ENCODE measurements at places on chromosomes 7 and 10. TPM values are rescaled to one million over a fixed set of nuclear protein-coding genes. Genes with fewer than 3 reads are reported as not detected.

The GPRIN2 gene
- not detected for total RNA-seq

GRCh38 chr10:10816447-10816846 lies 201.2 kb upstream of the CELF2 start:
- DNase-seq, result no peak

The OGA gene
- total RNA-seq, result 109 TPM

GRCh38 chr7:70937424-70937823 lies 194.5 kb upstream of the GALNT17 start:
- no peak for DNase-seq

- no peak for DNase-seq
Measured at GRCh38 chr7:87344446-87344845, 1.0 kb upstream of the CROT start.

The GIMAP2 gene
- total RNA-seq, result 40.4 TPM

GRCh38 chr10:133186416-133187090 lies 26.5 kb downstream of the KNDC1 start:
- no peak for DNase-seq

DNA sequence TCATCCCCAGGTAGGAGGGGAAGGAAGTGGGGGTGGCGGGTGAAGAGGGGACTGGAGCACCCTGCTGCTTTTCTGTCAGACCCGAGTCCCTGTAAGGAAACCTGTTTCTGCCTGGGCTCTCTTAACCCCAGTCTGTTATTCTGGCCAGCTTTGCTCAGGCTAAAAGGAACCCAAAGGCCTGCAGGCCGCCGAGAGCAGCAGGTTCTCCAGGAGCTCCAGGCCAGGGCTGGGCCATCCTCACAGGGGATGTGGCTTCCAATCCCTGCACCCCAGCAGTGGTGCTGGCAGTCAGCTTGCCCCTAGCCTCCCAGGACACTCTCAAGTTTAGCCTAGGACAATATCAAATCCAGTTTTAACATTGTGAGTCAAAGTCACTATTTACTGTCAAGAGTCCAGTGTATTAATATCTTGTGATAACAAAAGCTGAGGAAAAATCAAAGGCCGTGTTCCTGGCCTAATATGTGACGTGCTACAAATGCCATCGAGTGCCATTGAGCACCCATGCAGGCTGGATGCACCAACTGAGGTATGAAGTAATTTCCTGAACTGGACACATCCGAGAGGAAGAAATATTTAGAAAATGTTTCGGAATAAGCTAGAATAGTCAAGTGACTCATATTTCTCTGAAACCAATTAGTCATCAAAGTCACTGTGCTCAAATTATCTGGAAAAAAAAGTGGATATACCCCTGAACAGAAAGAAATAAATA lies 7.0 kb downstream of the PKD1L1 start:
- DNase-seq, result no peak

The NUTM2E gene
- total RNA-seq, result 0.11 TPM

The LIPM gene
- total RNA-seq, result not detected

- DNase-seq, result no peak
Measured at GRCh38 chr7:3005257-3005656, 38.4 kb downstream of the CARD11 start.

The EXOC6 gene
- total RNA-seq, result 10.9 TPM

The KLF6 gene
- total RNA-seq, result 192 TPM

The SLIT1 gene
- not detected for total RNA-seq

- DNase-seq, result no peak
Measured at GRCh38 chr10:132589681-132590080, 52.1 kb downstream of the INPP5A start.

- no peak for DNase-seq
Measured at GRCh38 chr7:150971242-150972022, 6.7 kb downstream of the KCNH2 start.

GRCh38 chr10:63456437-63457210 lies 9.2 kb downstream of the JMJD1C start:
- DNase-seq, result no peak

DNA sequence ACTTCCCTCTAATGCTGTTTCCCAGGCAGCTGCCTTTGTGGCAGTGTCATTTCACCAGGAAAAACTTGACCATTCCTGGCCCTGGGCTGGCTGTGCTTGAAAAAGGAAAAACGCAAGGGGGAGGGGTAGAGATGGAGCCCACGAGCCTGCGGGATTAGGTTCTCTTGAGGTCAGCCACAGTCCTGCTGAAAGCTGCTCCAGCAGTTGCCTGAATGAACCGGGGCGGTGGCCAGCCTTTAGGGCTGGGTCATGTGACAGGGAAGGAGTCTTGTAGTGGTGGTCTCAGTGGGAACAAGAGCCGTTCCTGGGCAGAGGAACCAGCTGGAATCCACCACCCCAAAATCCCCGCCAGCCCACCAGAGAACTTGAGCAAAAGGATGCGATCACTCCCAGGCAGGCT lies 51.2 kb upstream of the LRRC4 start:
- no peak for DNase-seq

GRCh38 chr10:23917251-23917840 lies 291.6 kb upstream of the KIAA1217 start:
- DNase-seq, result no peak

DNA sequence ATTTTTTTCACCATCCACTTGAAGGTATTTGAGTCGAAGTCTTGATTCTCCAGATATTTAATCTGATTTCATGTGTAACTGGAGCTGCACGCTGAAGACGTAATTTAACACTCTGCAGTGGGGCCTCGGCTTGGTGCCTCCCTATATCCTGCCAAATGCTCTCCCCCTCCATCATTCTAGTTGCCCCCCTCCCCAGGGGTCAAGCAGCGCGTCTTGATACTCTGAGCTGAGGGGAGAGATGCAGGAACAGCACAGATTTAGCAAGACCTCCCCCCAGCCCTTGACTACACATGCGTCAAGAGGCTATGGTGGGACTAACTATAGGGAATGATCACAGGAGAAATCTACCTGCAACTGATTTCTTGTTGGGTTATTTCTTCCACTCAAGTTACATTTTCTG lies 85.8 kb downstream of the PRPF18 start:
- no peak for DNase-seq

DNA sequence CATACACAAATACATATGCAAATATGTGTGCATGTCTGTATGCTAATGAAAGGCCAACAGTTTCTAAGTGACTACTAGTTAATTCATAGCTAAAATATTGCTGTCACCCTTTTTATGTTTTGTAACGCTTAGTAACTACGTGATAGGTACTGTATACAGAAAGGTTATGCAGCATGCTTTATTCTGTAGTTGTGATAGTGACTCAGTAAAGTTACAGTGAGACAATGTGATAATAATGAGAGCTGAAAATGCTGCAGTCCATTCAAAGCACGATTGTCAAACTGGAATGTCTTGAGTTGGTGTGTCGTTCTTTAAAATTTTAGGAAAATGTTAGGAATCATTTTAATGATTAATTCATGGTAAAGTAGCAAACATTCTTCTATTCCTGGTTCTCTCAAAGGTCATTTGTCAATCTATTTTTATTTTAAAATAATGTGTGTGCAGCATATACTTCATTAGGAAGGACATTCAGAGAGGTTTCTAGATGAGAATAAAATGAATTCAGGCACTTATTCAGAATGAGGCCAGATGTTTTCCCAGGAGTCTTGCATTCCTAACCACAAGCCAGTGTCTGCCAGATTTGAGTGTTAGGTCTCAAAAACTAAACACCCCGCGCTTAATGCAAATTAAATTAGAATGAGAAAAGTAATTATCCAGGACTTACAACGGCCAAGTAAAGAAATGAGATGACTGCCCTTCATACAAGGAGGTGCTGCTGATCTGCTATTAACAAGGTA lies 408.8 kb upstream of the FZD8 start:
- no peak for DNase-seq

- no peak for DNase-seq
Measured at GRCh38 chr10:52387744-52388143, 73.7 kb downstream of the DKK1 start.

The NDUFB2 gene
- 209 TPM for total RNA-seq

The USP6NL gene
- 3.2 TPM for total RNA-seq

DNA sequence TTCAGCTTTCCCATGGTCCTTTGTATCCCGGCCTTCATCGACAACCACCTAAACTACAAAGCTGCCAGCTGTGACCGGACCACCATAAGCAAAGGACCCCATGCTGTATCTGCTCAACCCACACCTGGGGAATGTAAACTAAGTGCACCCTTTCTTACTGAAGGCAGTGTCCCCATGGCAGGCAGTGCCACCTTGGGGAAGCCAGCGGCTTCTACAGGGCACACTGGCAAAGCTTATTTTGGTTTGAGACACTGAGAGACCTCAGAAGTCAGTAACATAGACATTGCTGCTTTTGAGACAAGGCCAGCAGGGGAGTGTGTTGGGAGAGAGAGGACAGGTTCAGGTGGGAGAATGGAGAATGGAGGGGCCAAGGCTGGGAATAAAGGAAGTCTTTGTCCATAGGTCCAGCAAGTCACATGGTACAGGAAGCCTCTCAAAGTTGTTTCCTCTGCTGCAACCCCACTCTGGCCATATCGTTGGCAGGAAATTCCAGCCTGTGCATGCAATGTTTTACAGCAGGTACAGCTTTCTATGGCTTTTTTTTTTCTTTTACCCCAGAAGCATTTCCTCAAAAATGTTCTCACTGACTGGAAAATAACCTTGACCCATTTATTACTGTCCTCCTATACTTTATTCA lies 85.9 kb upstream of the NPVF start:
- DNase-seq, result no peak

The DENND2A gene
- total RNA-seq, result not detected

The CYP3A5 gene
- not detected for total RNA-seq

- DNase-seq, result peak; percentile 49
Measured at GRCh38 chr10:3782451-3783315, 2.3 kb downstream of the KLF6 start.

The EFCAB10 gene
- not detected for total RNA-seq

DNA sequence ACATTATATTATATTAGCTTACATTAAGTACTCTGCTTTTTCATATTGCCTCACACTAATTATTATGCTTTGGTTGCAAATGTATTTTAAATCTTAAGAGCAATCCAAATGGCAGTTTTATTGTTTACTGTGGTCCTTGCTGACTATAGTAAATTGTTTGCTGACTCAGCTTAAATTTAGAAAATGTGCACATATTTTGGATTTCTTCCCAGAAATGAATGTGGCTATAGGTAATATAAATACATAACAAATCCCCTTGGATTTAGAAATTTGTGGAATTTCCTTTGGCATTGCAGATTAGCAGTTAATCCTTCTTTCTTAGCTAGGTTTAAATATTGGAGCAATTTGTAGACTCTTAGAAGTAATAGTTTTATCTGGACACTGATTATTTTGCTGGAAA lies 565.8 kb downstream of the NRG3 start:
- no peak for DNase-seq

The CDNF gene
- total RNA-seq, result 1.2 TPM

DNA sequence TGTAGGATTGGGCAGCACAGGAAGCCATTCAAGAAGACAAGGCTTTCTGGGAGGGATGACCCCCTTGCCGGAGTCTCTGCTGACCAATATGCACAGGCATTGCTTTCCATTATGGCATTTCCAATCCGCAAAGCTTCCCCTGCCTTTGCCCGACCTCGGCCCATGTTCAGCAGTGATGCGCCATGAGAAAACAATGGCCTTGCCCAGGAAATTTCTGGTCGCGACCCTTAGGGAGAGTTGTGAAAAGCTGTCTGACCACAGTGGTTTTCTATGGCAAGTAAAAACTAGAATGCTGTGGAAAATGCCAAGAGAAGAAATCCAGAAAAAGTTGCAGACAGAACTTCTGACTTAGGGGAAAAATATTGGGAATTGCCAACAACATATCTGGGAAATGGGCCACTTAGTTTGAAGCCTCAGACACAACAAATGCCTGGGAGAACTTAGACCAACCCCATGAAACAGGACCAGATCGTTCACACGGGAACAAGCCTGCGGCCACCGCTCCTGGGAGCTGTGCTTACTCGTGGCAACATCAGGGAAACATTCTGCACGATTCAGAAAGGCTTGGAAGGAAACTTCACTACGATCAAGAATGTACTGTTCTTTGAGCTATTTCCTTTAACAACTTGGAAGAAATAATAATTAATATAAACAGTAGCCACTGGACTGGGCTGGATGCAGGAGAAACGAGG lies 512.4 kb downstream of the TNS3 start:
- DNase-seq, result no peak

The PON2 gene
- total RNA-seq, result 7.0 TPM

DNA sequence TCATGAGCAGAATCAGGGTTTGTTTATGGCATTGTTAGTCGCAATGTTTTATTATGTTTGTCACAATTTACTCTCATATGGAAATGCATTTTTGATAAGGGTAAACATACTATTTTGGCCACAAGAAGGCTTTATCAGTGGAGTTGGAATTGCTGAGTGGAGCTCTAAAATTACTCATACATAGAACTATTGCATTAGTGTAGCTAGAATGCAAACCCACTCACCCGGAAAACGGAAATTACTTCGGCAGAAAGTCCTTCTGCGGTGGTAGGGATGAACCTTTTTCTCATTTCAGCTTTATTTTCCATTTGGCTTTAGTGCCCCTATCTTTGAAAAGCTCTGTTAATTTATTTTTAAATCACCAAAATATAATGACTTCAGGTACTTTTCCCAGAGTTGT lies 42.8 kb upstream of the NPY start:
- DNase-seq, result no peak

GRCh38 chr7:131623154-131623553 lies 66.7 kb upstream of the PODXL start:
- DNase-seq, result no peak

GRCh38 chr10:27155066-27155754 lies at the start of gene MASTL:
Gene MASTL, plus strand, starts transcription at chr10:27155352. Its CDS starts 75 bp downstream, at chr10:27155427.
- DNase-seq, result peak; percentile 95

The MBLAC1 gene
- 4.4 TPM for total RNA-seq

DNA sequence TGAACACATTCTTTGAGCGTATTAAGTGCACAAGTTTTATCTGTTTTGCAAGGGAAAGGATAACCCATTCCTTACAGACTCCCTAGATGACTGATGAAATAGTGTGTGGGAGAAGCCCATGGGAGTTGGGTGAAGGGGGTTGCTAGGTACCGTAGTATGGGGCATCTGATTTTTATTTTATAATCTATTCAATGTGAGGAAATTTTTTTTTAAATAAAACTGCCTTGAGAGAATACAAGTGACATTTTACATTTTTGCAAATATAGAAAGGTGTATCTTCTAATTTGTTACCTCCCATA lies 1.4 kb downstream of the BTAF1 start:
- DNase-seq, result no peak

DNA sequence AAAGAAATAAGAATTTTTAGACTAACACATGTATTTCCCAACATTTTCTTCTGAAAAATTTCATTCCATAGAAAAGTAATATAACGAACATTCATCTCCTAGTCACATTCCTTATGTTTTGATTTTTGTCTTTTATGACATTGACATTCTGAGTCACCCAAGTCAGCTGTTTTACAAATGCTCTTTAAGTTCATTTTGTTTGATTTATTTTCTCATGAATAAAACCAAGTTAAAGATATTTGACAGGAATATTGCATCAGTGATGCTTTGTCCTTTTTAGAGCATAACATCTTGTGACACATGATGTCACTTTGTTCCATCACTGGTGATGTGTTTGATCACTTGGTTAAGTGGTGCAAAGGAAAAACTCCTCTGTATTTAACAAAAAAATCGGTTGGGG lies 48.4 kb downstream of the HGF start:
- no peak for DNase-seq

The PLEKHS1 gene
- total RNA-seq, result not detected

GRCh38 chr7:954330-955238 lies at the start of gene ADAP1:
Gene ADAP1, minus strand, starts transcription at chr7:954680. Its CDS starts 203 bp downstream, at chr7:954477.
- peak; percentile 68 for DNase-seq

Data from CD8-positive, alpha-beta memory T cell (primary cell).